ENCODE measurements at places on chromosomes 12 and 14. TPM values are rescaled to one million over a fixed set of nuclear protein-coding genes. Genes with fewer than 3 reads are reported as not detected.
A peak's percentile ranks its signal among the peaks of the same experiment; 100 is the strongest.

Gene HOXC12
- not detected for total RNA-seq

Gene OS9
- total RNA-seq = 146 TPM

Gene SAMD4A
- 95.8 TPM for total RNA-seq

Gene AQP2
- total RNA-seq = not detected

Gene STAB2
- 8.6 TPM for total RNA-seq

Gene YY1
- total RNA-seq = 57.2 TPM

DNA sequence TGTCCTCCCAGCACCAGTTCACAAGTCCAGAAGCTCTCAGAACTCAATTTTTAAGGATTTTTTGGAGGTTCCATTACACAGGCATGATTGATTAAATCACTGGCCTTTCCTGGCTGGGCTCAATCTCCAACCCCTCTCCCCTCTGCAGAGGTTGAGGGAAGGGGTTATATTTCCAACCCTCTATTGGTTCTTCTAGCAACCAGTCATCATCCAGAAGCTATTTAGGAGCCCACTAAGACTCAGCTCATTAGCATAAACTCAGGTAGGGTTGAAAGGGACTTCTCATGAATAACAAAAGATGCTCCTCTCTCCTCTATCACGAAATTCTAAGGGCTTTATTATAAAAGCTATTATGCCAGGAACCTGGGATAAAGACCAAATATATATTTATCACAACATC lies 41.5 kb downstream of the SPPL3 start:
- no peak for DNase-seq

- DNase-seq = no peak
Measured at GRCh38 chr12:22042976-22043669, 2.9 kb upstream of the CMAS start.

GRCh38 chr14:24392325-24393091 lies 6.3 kb upstream of the NYNRIN start:
- DNase-seq = no peak

DNA sequence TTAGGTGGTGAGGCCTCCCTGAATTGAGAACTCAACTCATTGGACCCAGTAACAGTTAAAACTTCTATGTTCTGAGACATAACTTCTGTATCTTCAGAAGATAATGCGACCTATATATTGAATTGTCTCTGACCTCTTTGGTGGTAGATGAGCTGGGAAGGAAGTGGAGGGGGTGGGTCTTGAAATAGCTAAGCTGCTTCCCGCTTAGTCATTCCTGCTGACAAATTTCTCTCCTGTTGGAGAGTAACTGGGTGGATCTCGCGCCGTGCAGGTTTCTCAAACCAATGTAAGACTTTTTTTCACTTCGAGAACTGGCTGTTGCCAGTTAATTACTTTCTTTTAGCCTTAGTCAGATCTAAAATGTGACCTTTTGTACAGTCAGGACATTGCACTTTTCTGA lies 100.8 kb downstream of the PPHLN1 start:
- DNase-seq = no peak

- DNase-seq = peak; percentile 79
Measured at GRCh38 chr12:31589904-31590641, 863 bp downstream of the DENND5B start.

DNA sequence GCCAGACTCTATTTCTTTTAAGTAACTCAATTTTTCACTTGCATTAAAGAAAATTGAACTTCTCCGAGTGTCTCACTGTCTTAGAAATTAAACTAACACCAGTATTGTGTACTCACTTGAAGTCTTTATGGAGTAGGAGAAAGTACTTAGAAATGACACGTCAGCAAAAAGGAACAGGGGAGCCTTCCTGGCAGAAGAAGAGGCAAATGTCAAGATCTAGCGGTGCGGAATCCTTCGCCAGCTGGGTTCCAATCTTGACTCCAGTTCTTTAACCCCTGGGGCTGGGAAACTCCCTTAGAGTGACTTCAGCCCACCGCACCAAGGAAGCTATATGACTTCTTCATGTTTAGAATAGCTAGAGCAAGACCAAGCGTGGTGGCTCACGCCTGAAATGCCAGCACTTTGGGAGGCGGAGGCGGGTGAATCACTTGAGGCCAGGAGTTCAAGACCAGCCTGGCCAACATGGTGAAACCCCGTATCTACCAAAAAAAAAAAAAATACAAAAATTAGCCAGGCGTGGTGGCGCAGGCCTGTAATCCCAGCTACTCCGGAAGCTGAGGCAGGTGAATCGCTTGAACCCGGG lies 34.4 kb downstream of the WBP11 start:
- no peak for DNase-seq

Data from tongue (tissue), 3 donors.